ENCODE measurements at places on chromosomes 6 and 20. TPM values are rescaled to one million over a fixed set of nuclear protein-coding genes. Genes with fewer than 3 reads are reported as not detected.

GRCh38 chr6:52645976-52646375 lies 24.9 kb upstream of the TMEM14A start:
- no peak for DNase-seq

GRCh38 chr6:108423982-108424705 lies 129.3 kb downstream of the AFG1L start:
- DNase-seq: no peak

GRCh38 chr20:38450412-38450975 lies 15.4 kb upstream of the SNHG17 start:
- DNase-seq: no peak

DNA sequence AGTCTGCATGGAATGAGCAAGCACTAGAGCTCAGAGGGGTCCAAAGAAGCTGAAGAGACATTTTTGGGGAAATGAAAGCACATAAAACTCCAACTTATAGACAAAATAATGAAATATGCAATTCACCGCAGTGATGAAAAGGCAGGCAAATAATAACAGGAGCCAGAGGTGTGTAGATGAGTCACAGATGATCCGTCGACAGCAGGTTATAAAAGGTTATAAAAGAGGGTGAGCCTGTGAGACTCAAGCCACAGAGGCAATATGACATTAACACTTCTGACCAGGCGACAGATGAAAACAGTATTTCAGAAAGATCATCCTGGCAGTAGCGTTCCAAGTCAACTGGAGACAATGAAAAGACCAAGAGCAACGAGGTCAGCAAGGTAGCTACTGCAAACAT lies 35.8 kb upstream of the ANKRD60 start:
- no peak for DNase-seq

- DNase-seq: no peak
Observed at GRCh38 chr6:18115356-18115755, 7.1 kb downstream of the NHLRC1 start.

Gene YIPF3
- 150 TPM for polyA plus RNA-seq

Gene LY6G6C
- polyA plus RNA-seq: 0.47 TPM

Gene CCN6
- 1.8 TPM for polyA plus RNA-seq

- no peak for DNase-seq
Observed at GRCh38 chr20:51388227-51388626, 154.3 kb downstream of the NFATC2 start.
